ENCODE measurements at places on chromosomes 2 and 18.

- DNase-seq: no peak
These were observed 179.4 kb downstream of the ALPK2 start for GRCh38 chr18:58449464-58449863.

DNA sequence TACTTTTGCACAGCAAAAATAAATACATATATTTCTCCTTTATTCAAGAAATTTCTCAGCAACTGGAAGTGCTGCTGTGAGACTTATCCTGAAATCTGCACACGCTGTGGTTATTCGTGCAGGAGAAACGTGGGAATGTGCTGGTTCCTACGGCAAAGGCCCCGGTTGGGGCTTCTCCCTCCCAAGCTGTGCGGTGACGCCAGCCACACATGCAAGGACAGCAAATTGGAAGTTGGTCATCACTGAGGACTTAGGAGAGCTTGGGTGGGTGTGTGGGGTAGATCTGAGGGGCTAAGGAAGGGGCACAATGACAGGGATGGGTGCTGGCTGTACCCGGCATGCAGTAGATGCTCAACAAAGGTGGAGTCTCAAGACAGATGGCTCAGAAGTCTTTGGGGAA, 16.5 kb upstream of the MTCL1 start:
- no peak for DNase-seq

DNA sequence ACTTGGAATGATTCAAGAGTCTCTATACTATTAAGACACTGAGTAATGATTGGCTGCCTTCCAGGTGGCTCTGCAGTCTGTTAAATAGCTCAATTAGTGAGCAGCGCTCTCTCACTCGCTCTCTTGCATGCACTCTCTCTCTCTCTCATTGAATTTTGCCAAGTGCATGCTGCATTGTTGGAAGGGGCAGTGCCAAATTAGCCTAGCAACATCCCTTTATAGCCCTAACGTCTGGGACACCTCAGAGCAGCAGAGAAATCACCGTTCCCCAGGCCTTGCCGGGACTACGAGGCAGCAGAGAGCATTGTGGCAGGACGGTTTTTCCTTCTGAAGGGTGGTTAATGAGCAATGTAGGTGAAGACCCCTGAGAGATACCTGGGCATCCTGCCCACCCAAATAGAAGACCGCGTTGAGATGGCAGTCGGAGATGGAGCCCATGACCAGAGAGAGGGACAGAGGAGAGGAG, 447.6 kb upstream of the POU3F3 start:
- DNase-seq: no peak

DNA sequence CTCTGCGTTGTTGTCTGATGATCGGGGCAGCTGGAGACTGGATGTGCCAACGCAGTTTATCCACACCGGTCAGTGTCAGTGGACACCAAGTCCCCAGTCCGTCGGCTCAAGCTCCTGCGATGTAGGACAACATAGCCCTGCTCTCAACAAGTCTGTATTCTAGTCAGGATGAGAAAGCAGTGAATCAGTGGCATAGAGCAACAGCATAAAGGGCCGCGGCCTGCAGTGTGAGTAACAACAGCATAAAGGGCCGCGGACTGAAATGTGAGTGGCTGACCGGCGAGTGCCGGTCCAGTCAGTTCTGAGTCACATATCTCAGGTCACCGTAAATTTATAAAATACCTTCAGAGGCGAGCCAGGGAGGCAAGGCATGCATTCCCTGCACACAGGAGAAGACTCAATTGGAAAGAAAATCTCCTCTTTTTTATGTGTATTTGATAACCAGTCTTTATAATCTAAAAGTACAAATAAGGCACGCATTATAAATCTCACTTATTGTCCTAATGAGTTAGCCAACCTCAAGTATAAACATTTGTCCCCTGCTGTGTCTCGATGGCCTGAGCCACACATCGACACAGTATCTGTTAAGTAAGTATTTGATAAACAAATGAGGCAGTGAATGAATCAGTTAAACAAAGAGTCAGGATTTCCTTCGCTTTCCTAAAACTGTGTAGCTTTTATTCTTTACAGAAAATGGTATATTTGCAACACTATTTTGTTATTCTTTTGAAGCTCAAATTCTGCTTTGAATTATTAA, 33.8 kb upstream of the NFATC1 start:
- DNase-seq: no peak

DNA sequence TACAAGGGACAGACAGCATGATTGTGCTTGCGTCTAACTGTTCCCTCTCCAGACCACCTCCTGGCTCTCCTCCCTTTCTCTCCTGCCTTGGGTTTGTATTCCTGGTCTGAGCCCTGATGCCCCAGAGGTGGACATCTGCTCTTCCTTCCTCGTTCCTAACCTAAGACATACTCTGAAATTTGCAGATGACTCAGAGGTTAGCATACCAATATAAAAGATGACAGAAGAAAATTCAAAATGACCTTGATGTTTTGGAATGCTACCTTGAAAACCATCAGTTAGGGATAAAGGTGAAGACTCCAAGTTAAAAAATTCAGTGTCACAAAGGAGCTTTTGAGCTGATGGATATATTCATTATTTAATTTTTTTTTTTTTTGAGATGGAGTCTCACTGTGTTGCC, 12.9 kb downstream of the SMYD1 start:
- no peak for DNase-seq

DNA sequence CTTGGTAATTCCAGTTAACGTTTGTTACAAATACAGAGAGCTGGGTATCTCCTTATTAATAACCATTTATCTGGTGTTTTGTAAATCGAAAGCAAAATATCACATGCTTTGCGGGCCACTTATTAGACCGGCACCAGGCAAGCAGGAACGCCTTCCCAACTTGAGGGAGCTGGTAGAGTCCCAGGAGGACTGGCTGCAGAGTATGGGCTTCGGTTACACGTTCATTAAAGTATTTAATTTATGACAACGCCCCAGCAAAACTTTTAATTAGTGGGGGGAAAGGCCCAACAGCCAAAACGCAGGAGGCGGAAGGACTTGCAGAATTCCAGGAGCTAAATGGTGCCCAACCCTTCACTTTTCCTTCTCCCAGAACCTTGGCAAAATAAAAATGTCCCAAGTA, 3.7 kb downstream of the SMAD7 start:
- DNase-seq: no peak

- no peak for DNase-seq
These were observed 101.9 kb downstream of the AQP4 start for GRCh38 chr18:26763446-26764110.

Measured in activated CD4-positive, alpha-beta T cell treated with anti-CD3 and anti-CD28 coated beads, Interleukin-2, Interleukin-4, amounts not matched to agents 100 ng/mL and 50 ng/mL, durations not matched to agents 16 hours and 8 hours (primary cell).